Activated T-helper 2 cell treated with anti-CD3 and anti-CD28 coated beads, Interferon-gamma antibody, Interleukin-2, Interleukin-4, amounts not matched to agents 10 μg/mL and 5 μg/mL and 100 μg/mL, durations not matched to agents 14 hours and 24 hours and 36 hours (primary cell): ENCODE measurements at places on chromosomes 7 and 10. TPM values are rescaled to one million over a fixed set of nuclear protein-coding genes. Genes with fewer than 3 reads are reported as not detected.

DNA sequence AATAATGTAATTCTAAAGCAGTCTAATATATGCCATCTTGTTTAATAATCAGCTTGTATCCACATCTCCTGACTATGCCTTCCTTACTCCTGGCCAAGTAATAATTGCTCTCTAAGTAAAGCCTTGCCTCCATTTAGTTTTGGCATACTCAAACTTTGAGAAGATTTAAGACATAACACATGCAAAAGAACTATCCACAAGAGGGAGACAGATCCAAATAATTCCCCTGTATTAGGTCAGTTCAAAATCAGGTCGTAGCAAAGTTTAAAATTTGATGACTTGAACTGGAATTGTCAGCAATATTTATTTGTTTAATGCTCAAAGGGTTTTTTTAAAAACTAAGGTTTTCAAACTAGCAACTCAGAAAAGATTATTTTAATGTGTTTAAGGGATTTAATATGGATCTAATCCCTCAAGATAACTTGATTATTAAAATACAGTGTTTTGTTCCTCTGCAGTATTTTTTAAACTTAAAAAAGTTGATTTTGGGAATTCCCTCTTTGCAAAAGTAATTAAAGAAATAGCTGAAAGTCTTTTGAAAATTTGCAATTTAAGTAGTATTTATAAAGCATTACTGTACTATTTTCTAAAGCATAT, 95.3 kb downstream of the HDAC9 start:
- H3K27ac ChIP-seq, result no peak overlapping the region
- no peaks in the 10 kb centered on the region for H3K4me1 ChIP-seq
- DNase-seq, result no peak

- H3K4me3 ChIP-seq, result no peak overlapping the region
- H3K36me3 ChIP-seq, result no peaks in the 10 kb centered on the region
- no peak overlapping the region for H3K27ac ChIP-seq
- no peaks in the 10 kb centered on the region for H3K4me1 ChIP-seq
- peaks cover 31% of the 10 kb centered on the region for H3K27me3 ChIP-seq
- no peak for DNase-seq
Observed at GRCh38 chr7:142194201-142194600, 63.7 kb downstream of the PRSS58 start.

- DNase-seq, result no peak
- no peaks in the 10 kb centered on the region for H3K27me3 ChIP-seq
- no peak overlapping the region for H3K4me3 ChIP-seq
- no peaks in the 10 kb centered on the region for H3K36me3 ChIP-seq
- H3K4me1 ChIP-seq, result no peaks in the 10 kb centered on the region
Observed at GRCh38 chr7:18724318-18724717, 228.8 kb downstream of the HDAC9 start.

DNA sequence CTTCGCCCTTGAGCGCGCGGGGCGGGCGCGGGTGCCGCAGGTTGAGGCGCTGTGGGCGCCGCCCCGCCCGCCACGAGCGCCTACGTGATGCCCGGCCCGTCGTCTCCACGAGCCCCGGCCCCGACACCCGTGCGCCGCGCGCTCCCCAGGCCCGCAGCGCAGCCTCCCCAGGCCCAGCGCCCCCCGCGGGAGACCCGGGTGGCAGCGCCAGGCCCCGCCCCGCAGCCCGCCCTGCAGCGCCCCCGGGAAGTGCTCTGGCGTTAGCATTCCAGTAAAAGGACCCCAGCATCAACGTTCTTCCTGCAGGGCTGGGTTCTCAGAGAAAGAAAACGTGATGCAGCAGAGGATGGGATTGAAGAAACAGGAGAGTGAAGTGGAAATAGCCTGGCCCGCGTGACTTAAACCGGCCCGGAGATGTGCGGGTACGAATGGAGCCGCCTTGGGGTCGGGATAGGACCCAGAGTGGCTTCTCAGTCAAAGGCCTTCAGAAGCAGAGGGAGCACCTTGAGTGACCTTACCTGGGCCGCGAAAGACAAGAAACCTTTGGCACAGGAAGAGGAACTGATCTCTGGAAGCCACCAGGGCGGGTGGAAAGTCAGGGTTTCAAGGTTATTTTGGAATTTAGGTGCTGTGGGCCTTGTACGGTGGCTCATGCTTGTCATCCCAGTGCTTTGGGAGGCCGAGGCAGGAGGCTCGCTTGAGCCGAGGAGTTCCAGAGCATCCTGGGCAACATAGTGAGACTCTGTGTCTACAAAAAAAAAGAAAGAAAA, 1.8 kb downstream of the PFKP start:
- peaks cover 39% of the 10 kb centered on the region for H3K4me1 ChIP-seq
- H3K36me3 ChIP-seq, result peaks cover 54% of the 10 kb centered on the region
- H3K27me3 ChIP-seq, result peaks cover 12% of the 10 kb centered on the region
- DNase-seq, result no peak
- peak overlapping the region; percentile 74 for H3K27ac ChIP-seq

Gene NUDT13
- 0.76 and 1.0 TPM in 2 replicates for total RNA-seq

Gene SLC26A5
- total RNA-seq, result 0.07 TPM in 1 of 2 replicates, not detected in the other

Gene SH2D4B
- total RNA-seq, result 0.05 TPM in 1 of 2 replicates, not detected in the other

Gene SMURF1
- 12.4 and 13.5 TPM in 2 replicates for total RNA-seq
